ENCODE measurements at places on chromosomes 16 and 17.
A peak's percentile ranks its signal among the peaks of the same experiment; 100 is the strongest.

- DNase-seq, result peak; percentile 71
These were observed 565 bp downstream of the WDR45B start for GRCh38 chr17:82647593-82648164.

GRCh38 chr17:47325176-47325575 lies 1.4 kb downstream of the EFCAB13 start:
- peak; percentile 28 for DNase-seq

GRCh38 chr17:152860-153420 lies 15.6 kb downstream of the SCGB1C2 start:
- no peak for DNase-seq

DNA sequence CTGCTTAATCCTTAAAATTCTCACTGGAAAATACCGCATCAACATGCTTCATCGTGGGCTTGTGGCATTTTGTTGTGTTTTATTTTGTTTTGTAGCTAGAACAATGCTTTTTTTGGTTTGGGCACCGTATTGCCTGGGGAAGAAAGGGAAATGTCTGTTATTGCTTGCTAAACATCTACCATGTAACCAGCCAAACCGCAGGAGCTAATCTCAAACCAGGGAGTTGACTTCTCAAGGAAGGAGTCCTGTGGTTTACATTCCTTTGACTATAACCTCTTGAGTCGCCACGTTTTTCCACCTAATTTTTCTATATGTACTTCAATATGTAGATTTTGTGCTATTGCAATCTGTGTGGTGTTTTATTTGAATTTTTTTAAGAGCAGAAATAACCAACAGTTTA lies 593.5 kb upstream of the SOX9 start:
- no peak for DNase-seq

DNA sequence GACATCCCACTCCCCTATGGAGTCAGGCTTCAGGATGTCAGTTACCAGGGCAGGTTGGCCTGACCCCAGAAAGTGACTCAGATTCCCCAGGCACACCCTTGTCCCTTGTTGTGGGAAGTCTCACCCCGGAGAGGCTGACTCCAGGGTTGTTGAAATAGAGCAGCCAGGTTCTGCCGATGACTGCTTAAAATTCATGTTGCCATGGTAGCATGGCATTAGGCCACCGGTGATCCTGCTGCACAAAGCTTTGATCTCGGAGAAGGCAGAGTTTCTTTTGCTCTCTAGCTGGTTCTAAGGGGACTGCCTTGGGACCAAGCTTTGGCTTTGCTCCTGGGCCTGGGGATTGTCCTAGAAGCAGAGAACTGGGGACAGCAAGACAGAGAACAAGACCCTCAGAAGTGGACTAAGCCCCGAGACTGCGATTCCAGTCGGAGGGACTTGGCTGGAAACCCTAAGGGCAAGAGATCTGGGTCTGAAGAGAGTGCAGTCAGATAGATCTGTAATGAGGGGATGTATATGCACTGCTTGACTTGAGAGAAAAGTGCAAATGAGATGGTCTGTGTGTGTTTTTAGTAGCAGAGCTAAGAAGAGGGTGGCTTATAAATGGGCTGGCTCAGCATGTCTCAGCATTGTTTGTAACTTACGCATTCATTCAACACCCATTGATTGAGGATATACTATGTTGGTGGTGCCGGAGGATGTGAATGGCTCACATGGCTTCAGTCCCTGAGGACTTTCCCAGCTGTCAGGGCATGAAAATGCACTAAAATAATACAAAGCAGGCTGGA lies 106.9 kb downstream of the RGS9 start:
- peak; percentile 10 for DNase-seq

GRCh38 chr16:51237861-51238378 lies 86.8 kb upstream of the SALL1 start:
- peak; percentile 61 for DNase-seq

- peak; percentile 48 for DNase-seq
These were observed 656 bp upstream of the FUS start for GRCh38 chr16:31179219-31179746.

DNA sequence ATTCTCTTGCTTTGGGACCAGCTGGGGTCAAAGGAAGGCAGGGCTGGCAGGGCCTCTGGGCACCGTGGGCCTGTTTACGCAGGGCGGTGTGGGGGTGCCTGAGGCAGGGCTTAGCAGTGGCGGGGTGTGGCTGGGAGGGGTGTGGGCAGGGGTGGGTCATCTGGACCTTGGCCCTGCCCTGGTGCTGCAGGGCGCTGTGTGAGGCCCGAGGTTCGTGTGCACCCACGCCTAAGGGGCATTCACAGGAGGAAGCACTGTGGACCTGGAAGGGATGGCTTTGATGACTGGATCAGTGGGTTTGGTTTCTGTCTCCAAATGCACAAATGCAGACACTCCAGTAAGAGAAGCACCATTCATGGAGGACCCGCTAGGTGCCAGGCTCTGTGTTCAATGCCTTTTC lies 37.3 kb downstream of the BCO1 start:
- DNase-seq, result no peak

GRCh38 chr17:59186850-59187249 lies 23.0 kb upstream of the SMG8 start:
- DNase-seq, result no peak

GRCh38 chr16:12802661-12803060 lies 1.0 kb downstream of the CPPED1 start:
- no peak for DNase-seq

GRCh38 chr17:35448214-35448898 lies at the start of gene SLFN13:
Gene SLFN13, minus strand, starts transcription at chr17:35448766. Its CDS starts 3,086 bp downstream, at chr17:35445680.
- DNase-seq, result peak; percentile 98

GRCh38 chr16:86862595-86863280 lies 284.4 kb downstream of the FOXL1 start:
- DNase-seq, result no peak

Data from DMS53 (cell line).